ENCODE measurements at places on chromosomes 12 and 14.

DNA sequence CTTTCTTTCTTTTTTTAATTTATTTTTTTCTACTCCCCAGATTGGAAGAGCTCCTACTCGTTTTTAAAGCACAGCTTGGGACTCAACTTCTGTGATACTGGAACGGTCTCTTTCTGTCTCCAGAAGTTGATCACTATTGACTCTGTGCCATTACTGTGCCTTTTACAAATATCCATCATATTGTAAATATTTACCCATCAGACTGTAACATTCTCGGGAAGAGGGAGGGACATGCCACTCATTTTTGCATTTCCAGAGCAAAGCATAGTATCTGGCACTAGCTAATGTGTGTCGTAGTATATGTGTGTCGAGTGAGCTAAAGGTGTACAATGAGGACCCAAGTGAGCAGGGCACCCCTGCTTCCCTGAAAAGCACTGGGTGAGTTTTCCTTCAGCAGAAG lies 24.0 kb upstream of the GSG1 start:
- DNase-seq, result no peak

DNA sequence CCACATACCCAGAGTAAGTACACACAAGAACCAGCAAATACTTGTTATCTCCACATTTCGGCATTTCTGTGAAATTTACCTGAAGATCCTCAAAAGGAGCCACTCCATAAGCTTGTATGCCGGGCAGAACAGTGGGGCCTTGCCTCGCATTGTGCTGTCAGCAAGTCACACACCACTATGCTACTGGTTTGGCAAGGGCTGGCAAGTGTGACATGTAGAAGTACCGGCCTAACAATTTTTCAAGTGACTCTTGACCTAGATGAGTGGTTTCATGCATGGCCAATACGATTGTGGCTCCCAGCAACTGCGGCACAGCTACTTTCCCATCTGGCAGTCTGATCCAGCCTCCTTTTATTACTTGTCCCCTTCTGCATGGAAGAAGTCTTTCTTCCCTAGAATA lies 69.8 kb downstream of the GAS2L3 start:
- DNase-seq, result no peak

DNA sequence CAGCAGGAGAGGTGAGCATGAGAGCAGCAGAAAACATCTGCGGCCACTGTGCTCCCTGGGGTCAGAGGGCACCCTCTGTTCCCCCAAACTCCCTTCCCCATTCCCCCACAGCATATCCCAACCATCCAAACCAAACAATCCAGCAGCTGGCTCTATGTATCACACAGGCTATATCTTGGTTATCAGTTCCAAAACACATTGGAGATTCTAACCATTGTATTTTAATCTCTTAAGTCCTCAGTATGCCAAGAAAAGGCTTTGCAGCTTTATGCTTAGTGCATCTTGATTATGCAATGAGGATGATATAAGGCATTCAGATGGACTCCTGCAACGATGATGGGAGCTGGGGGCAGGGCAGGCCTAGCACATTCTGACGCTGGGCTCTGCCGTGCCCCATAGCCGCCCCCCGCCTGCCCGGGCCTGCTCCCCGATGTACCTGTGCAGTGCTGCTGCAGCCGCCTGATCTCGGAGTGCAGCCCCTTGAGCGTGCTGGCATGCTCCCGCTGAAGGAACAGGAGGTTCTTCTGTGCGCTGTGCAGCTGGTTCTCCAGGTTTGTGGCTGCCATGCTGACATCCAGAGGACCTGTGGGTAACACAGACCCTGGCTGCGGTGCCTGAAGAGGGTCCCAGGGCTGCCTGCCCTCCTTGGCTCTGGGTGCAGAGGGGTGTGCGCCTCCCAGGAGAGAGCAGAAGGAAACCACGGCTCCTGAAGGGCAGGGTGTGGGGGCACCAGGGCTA lies 29.6 kb downstream of the CCDC92 start:
- DNase-seq, result no peak

DNA sequence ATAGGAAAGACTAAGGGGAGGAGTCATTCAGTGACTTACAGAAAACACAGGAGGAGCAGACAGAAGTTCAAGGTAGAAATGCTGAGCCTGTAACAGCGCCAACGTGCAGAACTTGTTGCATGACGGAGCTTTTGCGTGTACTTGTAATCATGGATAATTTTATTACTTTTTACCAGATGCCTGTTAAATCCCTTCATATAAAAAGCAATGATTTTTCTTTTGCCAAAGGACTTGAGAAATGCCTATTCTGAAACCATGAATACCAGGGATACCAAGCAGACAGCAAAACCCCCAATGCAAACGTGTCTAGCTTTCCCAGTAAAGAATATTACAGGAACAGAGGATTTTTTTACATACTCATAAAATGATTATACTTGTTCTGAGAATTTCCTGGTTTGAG lies 163.6 kb upstream of the GSC start:
- no peak for DNase-seq

- DNase-seq, result peak; percentile 88
These were observed 5.2 kb upstream of the KRT85 start for GRCh38 chr12:52372216-52373154.

GRCh38 chr12:128445415-128446127 lies 178.6 kb downstream of the TMEM132C start:
- DNase-seq, result peak; percentile 40

- DNase-seq, result peak; percentile 39
These were observed 18.4 kb downstream of the RACGAP1 start for GRCh38 chr12:50006754-50007442.

DNA sequence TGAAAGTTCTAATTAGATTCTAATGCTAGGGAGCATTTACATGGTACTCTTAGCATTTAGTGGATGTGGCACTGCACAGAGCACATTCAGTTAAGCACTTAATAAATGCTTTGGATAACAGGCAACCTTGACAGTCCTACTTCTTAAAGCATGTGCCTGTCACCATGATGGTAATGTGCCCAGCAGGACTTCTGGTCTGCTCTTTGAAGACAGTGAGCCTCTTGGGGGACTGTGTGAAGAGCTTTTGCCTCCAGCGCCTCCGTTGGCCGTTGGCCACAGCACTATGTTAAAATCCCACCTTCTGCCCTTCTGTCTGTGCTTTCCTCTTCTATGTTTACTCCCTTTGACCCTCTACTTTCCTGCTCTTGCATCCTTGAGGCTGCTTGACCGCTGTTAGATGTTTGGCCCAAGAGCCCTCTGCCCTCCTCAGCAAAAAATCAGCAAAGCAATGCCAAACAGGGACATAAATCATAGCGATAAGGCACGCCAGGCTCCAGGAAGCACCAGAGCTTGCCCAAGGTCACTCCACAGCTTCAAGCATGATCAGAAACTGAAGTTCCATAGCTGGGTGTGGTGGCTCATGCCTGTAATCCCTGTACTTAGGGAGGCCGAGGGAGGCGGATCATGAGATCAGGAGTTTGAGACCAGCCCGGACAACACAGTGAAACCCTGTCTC lies 8.3 kb downstream of the CDKL1 start:
- no peak for DNase-seq

Measured in SW480 (cell line).